ENCODE measurements at places on chromosomes 1 and 21.

- DNase-seq: no peak
These were observed 678.1 kb upstream of the CXADR start for GRCh38 chr21:16834791-16835190.

- DNase-seq: no peak
These were observed 76.6 kb downstream of the ABCA4 start for GRCh38 chr1:94044290-94044790.

DNA sequence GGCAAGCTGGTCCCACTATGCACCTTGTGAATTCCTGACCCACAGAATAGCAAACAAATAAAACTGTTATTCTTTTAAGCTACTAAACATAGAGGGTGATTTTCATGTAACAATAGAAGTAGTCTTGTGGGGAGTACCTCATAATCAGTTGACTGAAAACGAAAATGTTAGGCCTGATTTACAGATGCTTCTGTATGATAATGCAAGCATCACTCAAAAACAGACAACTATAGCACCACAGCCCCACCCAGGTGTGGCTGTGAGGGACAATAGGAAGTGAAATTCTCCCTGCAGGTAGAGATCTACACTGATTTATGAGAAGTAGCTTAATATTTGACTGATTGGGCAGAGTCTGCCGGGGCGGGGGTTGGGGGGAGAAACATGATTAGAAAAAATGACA is 26.5 kb upstream of the KRTAP19-8 start:
- no peak for DNase-seq

- DNase-seq: no peak
These were observed 3.1 kb upstream of the SH3BP5L start for GRCh38 chr1:248828845-248829244.

GRCh38 chr1:217193151-217193550 is 437.7 kb downstream of the GPATCH2 start:
- no peak for DNase-seq

- DNase-seq: no peak
These were observed 5.6 kb upstream of the THEM5 start for GRCh38 chr1:151858886-151859665.

DNA sequence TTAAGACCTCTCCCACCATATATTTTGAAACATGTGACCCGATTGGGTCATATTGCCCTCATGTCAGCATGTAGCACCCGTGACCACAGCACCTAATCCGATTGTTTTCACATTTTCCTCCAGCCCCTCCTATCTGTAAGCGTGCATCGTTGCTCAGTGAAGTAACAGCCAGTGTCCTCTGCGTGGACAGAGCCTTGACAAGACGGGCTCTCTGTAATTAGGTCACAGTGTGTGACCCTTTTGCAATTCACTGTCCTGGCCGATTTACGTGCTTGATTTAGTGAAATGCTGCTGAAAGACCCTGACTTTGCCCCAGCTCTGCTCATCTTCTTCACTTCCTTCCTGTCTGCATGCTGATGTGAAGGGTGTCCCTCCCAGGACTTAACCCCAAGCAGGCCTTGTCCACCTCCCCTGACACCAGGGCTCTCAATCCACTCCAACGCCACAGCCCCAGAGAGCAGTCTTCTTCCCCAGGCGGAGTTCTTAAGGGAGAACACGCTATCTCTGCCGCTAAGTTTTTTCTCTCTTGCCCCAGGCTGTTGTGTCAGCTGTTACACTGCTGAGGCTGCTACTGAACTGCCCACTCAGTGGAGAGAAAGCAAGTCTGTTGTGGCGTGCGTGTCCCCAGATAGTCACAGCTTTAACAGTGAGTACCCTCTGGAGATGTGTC is 19.4 kb downstream of the URB2 start:
- no peak for DNase-seq

DNA sequence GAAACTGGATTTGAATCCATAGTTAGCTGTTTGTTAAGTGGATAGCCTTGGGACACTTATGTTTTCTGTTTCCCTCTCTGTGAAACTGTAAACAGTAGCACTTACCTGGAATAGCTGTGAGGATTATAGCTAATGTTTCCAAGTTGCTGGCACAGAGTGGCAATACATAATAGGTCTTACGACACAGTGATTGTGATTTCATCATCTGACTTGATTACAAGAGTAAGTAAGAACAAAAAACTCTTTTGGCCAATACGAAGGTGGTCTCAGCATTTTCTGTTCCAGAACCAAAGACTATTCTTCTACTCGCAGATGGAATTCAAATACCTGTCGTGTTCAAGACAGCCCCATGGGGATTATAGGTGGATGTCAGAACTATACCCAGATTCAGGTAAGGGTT is 2.1 kb downstream of the C8B start:
- no peak for DNase-seq

- DNase-seq: no peak
These were observed 9.1 kb downstream of the AMPD2 start for GRCh38 chr1:109628540-109629321.

- no peak for DNase-seq
These were observed 56.0 kb upstream of the ABCG1 start for GRCh38 chr21:42162831-42163510.

- no peak for DNase-seq
These were observed 20.5 kb downstream of the MAPKAPK2 start for GRCh38 chr1:206705191-206705590.

DNA sequence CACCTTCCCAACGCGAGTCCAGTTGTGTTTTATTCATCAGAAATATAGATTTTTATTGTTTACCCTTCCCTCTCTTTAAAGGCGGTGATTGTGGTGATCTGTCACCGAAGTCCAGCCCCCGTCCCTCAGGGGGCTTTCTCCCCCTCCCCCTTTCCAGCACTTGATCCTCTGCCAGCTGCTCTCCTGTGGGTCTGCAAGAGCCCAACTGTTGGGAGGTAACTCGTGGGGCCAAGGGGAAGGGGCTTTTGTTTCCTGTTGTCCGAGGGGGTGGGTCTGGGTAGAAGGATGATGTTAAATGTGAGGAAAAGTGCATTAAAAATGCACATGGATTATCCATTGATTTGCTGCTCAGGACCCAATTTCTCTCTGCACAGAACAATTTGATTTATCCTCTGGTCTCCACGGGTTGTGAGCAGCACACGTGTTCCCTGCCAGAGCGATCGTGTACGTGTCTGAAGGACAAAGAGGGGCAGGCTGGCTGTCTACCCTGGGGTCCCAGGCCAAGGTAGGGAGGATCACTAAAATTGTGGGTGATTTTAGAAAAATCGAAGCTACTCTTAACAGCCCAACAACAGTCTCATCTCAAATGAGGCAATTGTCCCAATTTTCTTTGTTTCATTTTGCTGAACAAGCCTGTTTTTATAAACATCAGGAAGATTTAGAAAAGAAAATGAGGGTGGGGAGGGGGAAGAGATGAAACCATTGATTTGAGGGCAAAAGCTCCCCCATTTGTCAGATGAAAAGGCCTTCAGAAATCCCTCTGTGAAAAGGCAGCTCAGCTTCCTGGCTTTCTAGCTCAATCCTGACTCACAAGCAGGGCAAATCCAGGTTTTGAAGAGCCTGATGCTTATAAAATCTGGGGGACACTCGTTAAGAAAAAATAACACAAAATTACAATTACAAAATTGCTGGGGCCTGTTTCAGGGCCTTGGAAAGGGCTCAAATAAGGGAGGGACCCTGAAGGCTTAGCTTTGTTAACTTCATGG is 176.2 kb downstream of the RHOU start:
- DNase-seq: no peak

DNA sequence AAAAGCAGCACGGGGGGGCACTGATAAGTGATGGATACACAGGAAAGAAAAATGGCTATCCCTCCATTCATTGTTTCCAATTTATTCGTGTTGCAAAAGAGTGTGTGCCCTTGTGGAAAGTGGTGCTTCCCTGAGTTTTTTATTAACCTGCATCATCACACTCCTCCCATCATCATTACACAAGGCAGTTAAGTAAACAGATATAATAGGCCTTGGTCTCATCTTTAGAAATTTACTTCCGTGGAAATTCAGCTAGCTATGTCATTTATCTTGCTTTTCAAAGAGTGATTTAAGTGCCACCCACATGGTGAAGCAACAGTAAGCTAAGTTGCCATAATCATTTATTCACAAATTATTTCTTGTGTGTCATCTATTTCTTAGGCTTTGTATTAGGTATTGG is 473.3 kb downstream of the NEGR1 start:
- DNase-seq: no peak

GRCh38 chr1:225434046-225434445 is 6.2 kb upstream of the LBR start:
- DNase-seq: no peak

- DNase-seq: no peak
These were observed 32.7 kb downstream of the TTC39A start for GRCh38 chr1:51297401-51298321.

DNA sequence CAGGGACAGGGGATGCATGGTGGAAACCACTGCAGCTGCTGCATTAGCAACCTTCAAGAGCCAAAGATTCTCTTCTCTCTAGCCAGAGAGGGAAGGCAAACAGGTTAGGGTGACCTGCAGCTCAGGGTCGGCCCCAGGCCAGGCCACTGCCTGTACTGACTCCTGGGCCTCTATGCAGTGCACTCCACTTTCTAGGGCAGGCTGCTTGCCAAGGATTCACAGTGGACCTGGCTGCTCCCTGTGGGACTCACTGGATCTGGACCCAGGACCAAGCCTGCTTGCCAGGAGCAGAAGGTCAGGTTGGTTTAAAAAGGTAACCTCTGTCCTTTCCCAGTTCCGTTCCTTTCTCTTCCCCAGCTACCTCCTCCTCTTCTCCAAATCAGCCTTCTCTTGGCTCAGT is 52.4 kb downstream of the HIVEP3 start:
- no peak for DNase-seq

DNA sequence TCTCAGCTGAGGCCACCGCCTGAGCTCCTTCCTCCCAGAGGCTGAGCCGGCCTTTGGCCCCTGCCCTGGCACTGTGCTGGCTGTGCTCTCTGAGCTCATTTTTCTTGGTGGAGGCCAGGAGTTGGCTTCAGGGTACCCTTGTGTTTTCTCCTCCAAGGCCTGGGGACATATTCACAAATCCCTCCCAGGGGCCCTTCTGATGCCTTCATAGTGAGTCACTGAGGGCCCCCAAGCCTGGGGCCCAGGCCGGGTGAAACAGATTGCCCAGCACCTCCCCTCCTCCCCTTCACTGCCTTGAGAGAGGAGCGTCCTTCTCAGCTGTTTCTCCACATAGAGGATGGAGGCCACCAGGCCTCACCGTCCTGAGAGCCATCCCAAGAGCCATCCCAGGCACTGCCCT is 105.8 kb downstream of the SIK1 start:
- DNase-seq: no peak

DNA sequence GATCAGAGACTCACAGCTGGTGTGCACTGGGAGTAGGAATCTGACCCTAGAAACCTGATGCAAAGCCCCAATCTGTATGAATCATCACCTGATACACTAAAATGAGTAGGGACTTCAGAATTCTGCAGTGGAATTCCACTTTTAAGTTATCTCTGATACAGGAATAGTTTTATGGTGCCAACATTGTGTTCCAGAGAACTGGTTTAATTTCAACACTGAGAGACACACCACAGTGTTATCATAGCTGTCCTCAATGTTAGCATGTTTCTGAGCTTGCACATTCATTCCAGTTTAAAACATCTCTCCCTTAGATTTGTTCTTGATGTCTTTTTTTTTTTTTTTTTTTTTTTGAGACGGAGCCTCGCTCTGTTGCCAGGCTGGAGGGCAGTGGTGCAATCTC is 7.1 kb downstream of the UTS2 start:
- no peak for DNase-seq
